IMR-90 (cell line): ENCODE measurements at places on chromosomes 11 and 22. TPM values are rescaled to one million over a fixed set of nuclear protein-coding genes. Genes with fewer than 3 reads are reported as not detected.

The ART1 gene
- not detected in 2 replicates for total RNA-seq

The KIRREL3 gene
- total RNA-seq = 10.9 and 12.8 TPM in 2 replicates

The RASSF10 gene
- total RNA-seq = not detected in 2 replicates

The MPZL3 gene
- total RNA-seq = 0.36 and 0.56 TPM in 2 replicates

The TMEM191C gene
- 0.28 and 0.36 TPM in 2 replicates for total RNA-seq
